ENCODE measurements at places on chromosomes 2 and 18. TPM values are rescaled to one million over a fixed set of nuclear protein-coding genes. Genes with fewer than 3 reads are reported as not detected.

DNA sequence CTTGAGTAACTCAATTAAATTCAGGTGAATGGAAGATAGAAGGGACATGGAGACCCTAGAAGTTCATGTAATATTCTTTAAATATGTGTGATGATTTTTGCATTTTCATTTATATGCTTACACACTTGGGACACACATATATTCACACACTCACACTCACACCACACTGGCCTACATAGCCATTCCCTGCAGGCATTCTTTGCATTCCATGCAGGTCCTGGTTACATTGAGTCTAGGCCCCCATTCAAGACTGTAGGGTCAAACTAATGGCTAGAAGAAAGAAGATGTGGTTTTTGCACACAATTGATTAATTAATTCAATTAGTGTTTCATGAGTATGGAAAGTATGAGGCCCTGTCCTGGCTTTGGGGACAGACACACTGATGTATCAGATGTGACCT lies 249.4 kb downstream of the HNMT start:
- no peak for DNase-seq

DNA sequence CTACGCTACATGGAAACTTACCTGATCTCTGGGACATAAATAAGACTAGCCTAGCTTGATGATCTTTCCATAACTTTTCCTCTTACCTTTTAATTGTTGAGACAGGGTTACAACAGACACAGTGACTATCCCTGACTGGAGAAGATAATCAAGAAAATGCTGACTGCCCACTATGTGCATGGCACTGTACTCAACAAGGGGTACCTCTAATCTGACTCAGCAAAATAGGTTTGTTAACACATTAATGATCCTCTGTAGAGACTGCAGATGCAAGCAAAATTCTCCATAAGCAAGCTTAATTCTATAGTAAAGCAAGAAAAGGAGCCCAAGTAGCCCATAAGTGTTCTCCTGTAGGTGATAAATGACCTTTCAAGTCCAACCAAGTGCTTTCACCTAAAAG lies 25.5 kb downstream of the ACVR1C start:
- DNase-seq, result no peak

GRCh38 chr2:96931466-96931865 lies 54.9 kb downstream of the FAM178B start:
- peak; percentile 71 for DNase-seq

DNA sequence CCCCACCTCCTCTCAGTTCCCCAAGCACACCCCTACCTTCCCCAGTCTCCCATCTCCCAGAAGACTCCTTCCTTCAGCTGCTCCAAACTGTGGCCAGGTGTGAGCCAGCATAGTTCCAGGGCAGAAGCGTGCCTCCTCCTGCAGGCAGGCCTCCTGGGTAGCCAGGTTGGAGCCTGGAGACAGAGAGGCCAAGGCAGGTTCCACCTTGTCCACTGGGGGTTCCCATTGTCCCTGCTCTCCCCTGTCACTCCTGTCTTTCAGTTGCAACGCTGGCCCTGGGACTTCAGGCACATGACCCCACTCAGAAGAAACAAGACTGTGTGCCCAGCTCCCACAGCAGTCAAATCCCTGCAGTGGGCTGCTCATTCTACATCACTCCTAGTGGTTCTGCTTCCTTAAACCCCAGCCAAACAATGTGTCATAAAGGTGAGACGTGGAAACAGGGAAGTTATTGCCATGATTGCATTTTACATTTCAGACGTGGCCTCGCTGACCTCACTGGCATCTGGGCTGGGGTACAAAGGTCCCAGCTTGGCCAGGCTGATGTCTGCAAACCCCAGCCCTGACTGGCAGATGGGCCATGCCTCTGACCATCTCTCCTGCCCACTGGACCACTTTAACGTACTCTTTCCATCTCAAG lies 96.5 kb upstream of the BOD1L2 start:
- no peak for DNase-seq

DNA sequence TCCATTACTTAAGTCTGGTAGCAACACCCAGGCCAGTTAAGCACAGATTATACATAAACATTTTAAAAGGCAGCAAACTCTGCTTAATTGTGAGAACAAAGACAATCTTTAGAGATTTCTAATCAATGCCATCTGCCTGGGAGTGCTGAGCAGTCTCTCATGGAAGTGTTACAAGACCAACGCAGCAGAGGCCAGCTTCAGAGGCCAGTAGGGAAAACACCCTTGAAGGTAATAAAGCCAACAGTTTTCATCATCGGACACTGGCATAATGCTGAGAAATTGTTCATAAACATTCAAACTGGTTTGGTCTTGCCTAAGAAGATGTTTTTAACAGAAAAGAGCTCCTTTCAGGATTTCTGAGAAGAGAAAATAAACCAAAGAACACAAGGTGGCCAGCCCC lies 35.0 kb downstream of the EPB41L3 start:
- no peak for DNase-seq

DNA sequence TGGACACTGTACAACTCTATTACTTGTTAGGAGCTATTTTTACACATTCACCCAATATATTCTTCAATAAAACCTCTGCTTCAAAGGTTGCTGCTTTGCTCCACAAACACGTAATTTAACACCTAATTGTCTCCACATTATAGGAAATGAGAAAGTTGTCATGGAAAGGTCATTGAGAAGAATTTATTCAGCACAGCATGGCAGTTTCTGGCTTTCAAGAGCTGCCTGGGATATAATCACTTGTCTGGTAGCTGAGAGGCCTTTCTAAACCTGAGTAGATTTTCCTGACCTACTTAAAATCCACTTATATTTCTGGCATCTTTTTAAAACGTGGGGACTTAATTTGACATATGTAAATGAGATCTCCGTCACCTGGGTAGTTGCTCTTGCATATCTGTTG lies 216.1 kb downstream of the ZNF804A start:
- DNase-seq, result no peak

DNA sequence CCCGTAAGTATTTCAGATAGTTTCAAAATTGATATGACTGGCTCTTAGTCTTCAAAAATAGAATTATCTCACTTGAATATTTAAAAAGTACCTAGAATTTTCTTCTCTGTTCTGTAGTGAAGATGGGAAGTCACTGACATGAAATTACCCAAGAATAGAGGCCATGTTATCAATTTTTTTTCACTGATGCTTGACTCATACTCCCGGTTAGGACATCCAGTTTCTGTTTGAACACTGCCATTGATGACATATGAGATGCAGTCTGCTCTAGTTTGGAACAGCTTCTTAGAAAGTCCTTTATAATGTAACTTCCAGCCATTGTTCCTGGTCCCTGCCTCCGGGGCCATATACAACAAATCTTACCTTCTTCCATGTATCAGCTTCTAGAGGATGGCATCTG lies 26.0 kb downstream of the MAP3K20 start:
- DNase-seq, result no peak

DNA sequence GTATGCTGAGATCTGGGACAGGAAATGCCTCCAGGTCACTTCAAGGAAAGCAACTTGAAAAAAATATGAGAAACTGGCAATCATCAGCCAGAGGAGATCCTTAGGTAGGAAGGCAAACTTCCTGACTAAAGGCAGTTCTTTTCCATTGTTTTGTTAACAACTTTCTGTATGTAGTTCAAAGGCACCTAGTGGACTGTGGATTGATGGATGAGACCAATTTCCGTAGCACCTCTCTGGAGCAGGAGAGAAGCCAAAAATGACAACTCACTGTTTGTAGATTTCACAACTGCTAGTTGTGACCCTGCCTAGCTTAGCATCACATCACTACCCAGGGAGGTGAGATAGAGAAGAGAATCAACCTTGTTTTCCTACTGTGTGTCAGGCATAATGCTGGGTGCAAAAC lies 21.8 kb upstream of the NOSTRIN start:
- no peak for DNase-seq

DNA sequence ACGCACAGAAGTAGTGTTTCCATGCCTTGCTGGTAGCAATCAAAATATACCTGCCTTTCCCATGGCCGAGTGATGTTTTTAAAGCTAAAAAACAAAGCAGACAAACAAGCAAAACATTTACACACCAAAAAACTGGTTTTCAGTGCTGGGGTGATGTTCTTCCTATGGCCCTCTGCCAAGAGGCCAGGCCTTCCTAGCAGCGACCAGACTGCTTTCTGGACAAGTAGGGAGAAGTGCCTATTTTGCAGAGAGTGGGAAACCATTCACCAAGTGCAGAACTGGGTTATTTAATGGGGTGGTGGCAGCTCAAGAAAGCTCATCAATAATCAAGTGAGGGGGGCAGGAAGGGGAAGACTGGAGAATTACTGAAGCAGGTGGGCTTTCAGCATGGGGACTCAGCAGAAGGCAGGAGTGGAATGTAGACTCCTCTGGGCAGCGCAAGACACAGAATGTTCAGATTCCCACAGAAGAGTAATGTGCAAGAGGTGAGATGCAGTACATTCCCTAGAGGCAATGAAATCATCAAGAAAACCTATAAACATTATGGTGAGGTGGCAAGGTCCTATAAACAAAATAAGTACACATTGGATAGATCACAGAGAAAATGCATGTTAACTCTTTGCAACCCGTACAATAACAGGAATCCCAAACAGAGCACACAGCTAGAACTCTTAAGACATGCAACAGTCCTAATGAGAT lies 44.0 kb downstream of the CPO start:
- DNase-seq, result no peak

- no peak for DNase-seq
Observed at GRCh38 chr2:40412456-40412855, 39.4 kb downstream of the SLC8A1 start.

DNA sequence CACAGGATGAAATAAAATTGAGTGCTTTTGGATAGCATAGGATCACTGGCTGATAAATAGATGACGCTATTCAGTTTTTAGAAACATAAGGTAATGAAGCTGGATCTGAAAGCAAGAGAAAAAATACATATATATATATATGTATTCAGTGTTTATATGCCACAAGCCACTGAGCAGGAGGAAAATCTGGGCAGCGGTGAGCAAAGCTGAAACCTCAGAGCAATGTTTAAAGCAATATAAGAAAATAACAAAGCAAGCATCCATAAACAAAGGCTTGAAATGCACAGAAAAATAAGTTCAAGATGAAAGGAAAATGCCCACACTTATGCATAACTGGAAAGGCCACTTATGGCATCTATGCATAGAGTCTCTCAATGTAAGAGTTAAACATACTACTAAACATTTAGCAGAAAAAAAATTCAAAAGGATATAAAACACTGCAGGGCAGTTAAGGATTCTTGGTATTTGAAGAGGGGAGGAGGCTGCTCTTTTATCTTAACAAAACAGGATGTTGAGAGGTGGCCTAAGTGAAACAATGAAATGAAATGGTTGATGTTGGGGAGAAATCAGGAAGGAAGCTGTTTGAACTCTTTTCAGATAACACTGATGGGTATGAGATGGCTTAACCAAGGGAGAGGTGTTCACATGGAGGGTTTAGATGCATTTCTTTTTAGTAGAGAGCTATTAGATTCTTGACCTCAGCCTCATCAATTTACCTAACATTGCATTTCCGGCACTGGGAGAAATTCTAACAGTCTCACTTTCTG lies 129.1 kb downstream of the ARHGAP15 start:
- no peak for DNase-seq

- no peak for DNase-seq
Observed at GRCh38 chr2:96427917-96428316, 77.2 kb downstream of the NEURL3 start.

- no peak for DNase-seq
Observed at GRCh38 chr2:212177724-212178123, 360.9 kb downstream of the ERBB4 start.

DNA sequence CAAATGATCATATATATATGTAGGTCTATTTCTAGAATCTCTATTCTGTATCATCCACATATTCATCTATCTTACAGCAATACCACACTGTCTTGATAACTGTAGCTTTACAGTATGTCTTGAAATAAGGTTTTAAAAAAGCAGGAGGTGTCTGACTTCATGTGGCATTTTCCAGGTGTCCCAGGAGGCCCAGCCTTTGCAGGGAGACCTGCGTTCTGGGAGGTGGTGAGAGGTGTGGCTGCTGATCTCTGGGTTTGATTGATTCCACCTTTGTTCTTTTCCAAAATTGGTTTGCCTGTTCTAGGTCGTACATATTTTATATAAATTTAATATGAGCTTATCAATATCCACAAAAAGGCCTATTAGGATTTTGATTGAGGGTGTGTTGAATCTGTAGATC lies 26.6 kb downstream of the DPYSL5 start:
- DNase-seq, result no peak

- DNase-seq, result no peak
Observed at GRCh38 chr2:241340631-241341163, 15.4 kb upstream of the FARP2 start.

GRCh38 chr2:162686336-162686735 lies 152.2 kb downstream of the KCNH7 start:
- no peak for DNase-seq

GRCh38 chr18:60064271-60064670 lies 164.5 kb downstream of the PMAIP1 start:
- DNase-seq, result no peak

- DNase-seq, result no peak
Observed at GRCh38 chr2:103230796-103231195, 469.0 kb downstream of the TMEM182 start.

GRCh38 chr2:189393440-189394111 lies 47.7 kb upstream of the WDR75 start:
- peak; percentile 62 for DNase-seq

- no peak for DNase-seq
Observed at GRCh38 chr2:10678225-10678624, 11.6 kb downstream of the NOL10 start.

DNA sequence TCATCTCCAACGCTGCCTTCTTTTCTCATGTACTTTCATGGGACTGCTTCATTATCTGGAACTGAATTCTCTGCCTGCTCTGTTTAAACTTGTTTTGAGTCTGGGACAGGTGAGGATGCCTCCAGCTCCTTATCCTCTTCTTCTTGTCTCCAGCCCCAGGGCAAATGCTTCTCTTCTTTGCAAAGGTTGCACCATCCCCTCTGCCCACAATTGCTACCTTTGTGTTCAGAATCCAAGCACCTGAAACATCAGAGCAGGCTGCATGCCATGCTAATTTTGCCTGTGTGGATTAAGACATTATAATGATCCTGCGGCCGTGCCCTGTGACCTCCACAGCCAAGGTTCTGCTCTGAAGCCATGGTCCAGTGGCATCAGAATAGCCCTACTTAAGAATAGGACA lies 309.5 kb downstream of the EPHA4 start:
- no peak for DNase-seq

Gene MTERF4
- 70.9 TPM for total RNA-seq

Gene CXCR4
- total RNA-seq, result 27.7 TPM

Gene EDAR
- total RNA-seq, result 0.31 TPM

Gene CFAP221
- 3.0 TPM for total RNA-seq

Gene CRYGC
- total RNA-seq, result not detected

Gene CNRIP1
- total RNA-seq, result 19.6 TPM

Gene ADAM23
- total RNA-seq, result 21.3 TPM
